ENCODE measurements at places on chromosomes 1 and 21. TPM values are rescaled to one million over a fixed set of nuclear protein-coding genes. Genes with fewer than 3 reads are reported as not detected.
A peak's percentile ranks its signal among the peaks of the same experiment; 100 is the strongest.

Gene TINAGL1
- 3.0 TPM for total RNA-seq

Gene SH2D1B
- not detected for total RNA-seq

Gene BMP8A
- 0.33 TPM for total RNA-seq

Gene DCST1
- not detected for total RNA-seq

Gene DEPDC1
- total RNA-seq: 8.8 TPM

Gene PROX1
- total RNA-seq: under 0.01 TPM

Gene NEK2
- 0.26 TPM for total RNA-seq

Gene FCER1G
- total RNA-seq: not detected

Gene RNF19B
- total RNA-seq: 12.3 TPM

Gene EPHB2
- 12.3 TPM for total RNA-seq

Gene EGLN1
- 50.9 TPM for total RNA-seq

Gene CD5L
- not detected for total RNA-seq

Gene ASAP3
- total RNA-seq: 79.1 TPM

Gene LCA5L
- total RNA-seq: 0.66 TPM

Gene RIMKLA
- under 0.01 TPM for total RNA-seq

- H3K4me1 ChIP-seq: no peaks in the 10 kb centered on the region
- no peak for DNase-seq
- no peak overlapping the region for H3K4me3 ChIP-seq
- H3K27ac ChIP-seq: no peak overlapping the region
- H3K36me3 ChIP-seq: no peaks in the 10 kb centered on the region
- H3K27me3 ChIP-seq: no peaks in the 10 kb centered on the region
These were observed 49.7 kb upstream of the LMO4 start for GRCh38 chr1:87278825-87279535.

DNA sequence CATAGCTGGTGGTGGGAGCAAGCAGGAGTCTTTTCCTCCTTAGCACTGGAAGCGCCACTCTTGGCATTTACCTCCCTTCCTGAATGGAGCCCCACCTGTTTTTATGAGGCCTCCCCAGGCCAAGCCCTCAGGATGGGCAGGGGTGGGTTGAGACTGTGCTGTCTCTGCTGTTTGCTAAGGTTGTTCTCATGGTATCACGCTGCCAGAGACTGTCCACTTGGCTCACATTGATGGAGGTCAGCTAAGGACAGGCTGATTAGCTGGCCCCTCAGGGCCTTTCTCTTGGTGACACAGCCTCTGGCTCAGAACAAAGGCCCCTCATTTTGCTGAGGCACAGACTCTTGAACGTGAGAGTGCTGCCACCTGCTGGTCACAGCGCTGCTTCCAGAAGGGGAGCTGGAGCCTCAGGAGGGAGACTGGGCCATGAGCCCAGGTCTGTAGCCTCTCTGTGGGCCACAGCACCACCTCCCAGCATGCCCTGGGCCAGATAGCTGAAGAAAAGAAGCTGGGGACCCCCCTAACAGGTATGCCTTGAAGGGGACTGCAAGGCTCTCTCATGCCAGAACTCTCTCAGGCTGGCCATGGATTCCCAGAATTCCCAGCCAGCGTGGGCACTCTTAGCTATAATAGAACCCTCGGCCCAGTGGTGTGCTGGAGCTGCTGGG lies 85.6 kb downstream of the CD58 start:
- no peak overlapping the region for H3K4me3 ChIP-seq
- H3K36me3 ChIP-seq: no peaks in the 10 kb centered on the region
- peaks cover 3% of the 10 kb centered on the region for H3K27me3 ChIP-seq
- peaks cover 21% of the 10 kb centered on the region for H3K4me1 ChIP-seq

- H3K4me3 ChIP-seq: no peak overlapping the region
- no peaks in the 10 kb centered on the region for H3K36me3 ChIP-seq
- H3K27me3 ChIP-seq: no peaks in the 10 kb centered on the region
- no peaks in the 10 kb centered on the region for H3K4me1 ChIP-seq
- H3K27ac ChIP-seq: no peak overlapping the region
These were observed 234.7 kb upstream of the CSF3R start for GRCh38 chr1:36717431-36717830.

- no peak overlapping the region for H3K27ac ChIP-seq
- H3K36me3 ChIP-seq: no peaks in the 10 kb centered on the region
- peaks cover 5% of the 10 kb centered on the region for H3K4me1 ChIP-seq
- H3K27me3 ChIP-seq: peaks cover 49% of the 10 kb centered on the region
- no peak overlapping the region for H3K4me3 ChIP-seq
These were observed 7.3 kb upstream of the SAMD11 start for GRCh38 chr1:916173-917075.

DNA sequence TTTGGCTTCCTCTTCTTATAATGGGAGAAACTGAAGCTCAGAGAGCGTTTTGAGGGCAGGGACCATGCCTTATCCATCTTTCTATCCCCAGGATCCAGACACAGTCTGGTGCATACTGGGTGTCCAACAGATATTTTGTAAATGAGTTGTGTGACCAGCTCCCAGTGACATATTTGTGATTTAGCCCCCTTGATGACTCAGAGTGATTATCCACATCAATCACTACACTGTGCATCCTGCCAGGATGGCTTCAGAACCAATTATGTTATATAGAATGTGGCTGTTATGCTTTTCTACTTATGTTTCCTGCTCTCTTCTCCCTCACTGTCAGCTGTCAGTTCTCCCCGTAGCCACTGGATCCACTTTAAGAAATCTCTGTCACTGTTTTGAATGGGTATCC lies 11.3 kb downstream of the OLFML3 start:
- no peaks in the 10 kb centered on the region for H3K4me1 ChIP-seq
- no peak overlapping the region for H3K27ac ChIP-seq

GRCh38 chr1:187157115-187157514 lies 328.4 kb downstream of the PLA2G4A start:
- H3K4me3 ChIP-seq: no peak overlapping the region
- no peak overlapping the region for H3K27ac ChIP-seq
- no peaks in the 10 kb centered on the region for H3K4me1 ChIP-seq
- DNase-seq: no peak

- H3K27me3 ChIP-seq: no peaks in the 10 kb centered on the region
- H3K36me3 ChIP-seq: peaks cover 5% of the 10 kb centered on the region
- no peaks in the 10 kb centered on the region for H3K4me1 ChIP-seq
- H3K4me3 ChIP-seq: no peak overlapping the region
These were observed 7.0 kb downstream of the TNFRSF14 start for GRCh38 chr1:2563205-2563604.

GRCh38 chr1:180988253-180988752 lies 34.4 kb downstream of the STX6 start:
- no peak for DNase-seq
- H3K36me3 ChIP-seq: peaks cover 10% of the 10 kb centered on the region
- no peak overlapping the region for H3K4me3 ChIP-seq
- H3K4me1 ChIP-seq: no peaks in the 10 kb centered on the region

GRCh38 chr1:154627257-154628120 lies 19.5 kb upstream of the ADAR start:
- DNase-seq: peak; percentile 90
- no peaks in the 10 kb centered on the region for H3K36me3 ChIP-seq
- H3K27me3 ChIP-seq: no peaks in the 10 kb centered on the region
- H3K27ac ChIP-seq: peak overlapping the region; percentile 74
- peak overlapping the region; percentile 85 for H3K4me3 ChIP-seq

GRCh38 chr1:231192620-231193163 lies 30.8 kb downstream of the TRIM67 start:
- H3K4me1 ChIP-seq: no peaks in the 10 kb centered on the region
- H3K27ac ChIP-seq: no peak overlapping the region
- no peak overlapping the region for H3K4me3 ChIP-seq
- no peaks in the 10 kb centered on the region for H3K36me3 ChIP-seq
- peak; percentile 51 for DNase-seq
- no peaks in the 10 kb centered on the region for H3K27me3 ChIP-seq

DNA sequence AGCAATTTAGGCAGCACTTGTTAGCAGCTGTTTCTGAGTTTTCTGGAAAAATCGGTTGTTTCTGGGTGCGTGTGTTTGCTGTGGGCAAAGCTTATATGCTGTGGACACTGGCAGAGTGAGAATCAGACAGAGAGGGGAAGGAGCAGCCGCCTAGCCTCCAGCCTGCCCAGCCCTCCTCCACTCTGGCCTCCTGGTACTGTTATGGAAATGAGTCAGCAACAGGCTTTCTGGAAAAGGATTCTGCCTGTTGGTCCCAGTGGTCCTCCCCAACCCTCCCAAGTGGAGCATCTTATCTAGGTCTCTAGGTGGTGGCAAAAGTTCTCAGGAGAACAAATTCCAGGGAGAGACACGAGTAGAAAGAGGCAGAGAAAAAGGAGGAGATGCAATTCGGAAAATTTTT lies 42.2 kb upstream of the GOLT1A start:
- peaks cover 3% of the 10 kb centered on the region for H3K4me1 ChIP-seq
- H3K27me3 ChIP-seq: peaks cover 3% of the 10 kb centered on the region
- H3K4me3 ChIP-seq: no peak overlapping the region
- no peaks in the 10 kb centered on the region for H3K36me3 ChIP-seq
- no peak overlapping the region for H3K27ac ChIP-seq
- peak; percentile 17 for DNase-seq

GRCh38 chr1:27542463-27543273 lies 52.7 kb upstream of the WASF2 start:
- H3K4me3 ChIP-seq: no peak overlapping the region
- peaks cover 57% of the 10 kb centered on the region for H3K4me1 ChIP-seq
- DNase-seq: peak; percentile 47
- peak overlapping the region; percentile 66 for H3K27ac ChIP-seq
- H3K36me3 ChIP-seq: peaks cover 12% of the 10 kb centered on the region
- H3K27me3 ChIP-seq: no peaks in the 10 kb centered on the region

- H3K36me3 ChIP-seq: no peaks in the 10 kb centered on the region
- no peak overlapping the region for H3K27ac ChIP-seq
- DNase-seq: no peak
These were observed 5.7 kb downstream of the MT1HL1 start for GRCh38 chr1:236998546-236998945.

DNA sequence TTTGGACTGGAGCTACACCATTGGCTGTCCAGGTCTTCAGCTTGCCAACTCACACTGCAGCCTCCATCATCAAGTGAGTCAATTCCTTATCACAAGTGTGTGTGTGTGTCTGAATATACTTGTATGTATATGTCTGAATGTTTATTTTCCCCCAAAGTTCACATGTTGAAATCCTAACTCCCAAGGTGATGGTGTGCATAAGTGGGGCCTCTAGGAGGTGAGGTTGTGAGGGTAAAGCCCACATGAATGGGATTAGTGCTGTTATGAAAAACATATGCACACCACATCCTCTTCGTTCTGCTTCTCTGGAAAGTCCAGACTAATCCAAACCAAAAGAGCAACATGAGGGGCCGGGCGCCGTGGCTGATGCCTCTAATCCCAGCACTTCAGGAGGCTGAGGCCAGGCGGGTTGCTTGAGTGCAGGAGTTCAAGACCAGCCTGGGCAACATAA lies 48.7 kb upstream of the LBR start:
- no peaks in the 10 kb centered on the region for H3K36me3 ChIP-seq
- no peaks in the 10 kb centered on the region for H3K27me3 ChIP-seq
- DNase-seq: peak; percentile 24
- H3K4me3 ChIP-seq: no peak overlapping the region
- H3K4me1 ChIP-seq: no peaks in the 10 kb centered on the region

GRCh38 chr1:198179556-198179981 lies 22.8 kb downstream of the NEK7 start:
- DNase-seq: peak; percentile 84
- no peaks in the 10 kb centered on the region for H3K4me1 ChIP-seq

DNA sequence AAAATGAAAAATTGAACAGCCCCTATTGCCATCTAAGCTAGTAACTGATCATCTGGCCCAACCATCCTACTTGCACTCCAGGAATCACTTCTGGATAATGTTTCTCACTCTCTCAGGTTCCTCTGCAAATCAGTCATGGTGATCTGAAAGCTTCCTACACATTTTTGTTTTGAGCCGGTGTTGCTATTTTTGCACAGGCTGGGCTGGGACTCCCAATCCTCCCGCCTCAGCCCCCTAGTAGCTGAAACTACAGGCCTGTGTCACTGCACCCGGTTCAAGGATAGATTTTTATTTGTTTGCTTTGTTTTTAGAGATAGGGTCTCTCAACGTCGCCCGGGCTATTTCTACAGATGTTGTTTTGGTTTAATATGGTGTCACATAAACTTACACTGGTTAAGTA lies 40.5 kb upstream of the HMCN1 start:
- H3K27me3 ChIP-seq: no peaks in the 10 kb centered on the region
- H3K4me1 ChIP-seq: no peaks in the 10 kb centered on the region
- no peaks in the 10 kb centered on the region for H3K36me3 ChIP-seq
- H3K27ac ChIP-seq: no peak overlapping the region
- DNase-seq: no peak

DNA sequence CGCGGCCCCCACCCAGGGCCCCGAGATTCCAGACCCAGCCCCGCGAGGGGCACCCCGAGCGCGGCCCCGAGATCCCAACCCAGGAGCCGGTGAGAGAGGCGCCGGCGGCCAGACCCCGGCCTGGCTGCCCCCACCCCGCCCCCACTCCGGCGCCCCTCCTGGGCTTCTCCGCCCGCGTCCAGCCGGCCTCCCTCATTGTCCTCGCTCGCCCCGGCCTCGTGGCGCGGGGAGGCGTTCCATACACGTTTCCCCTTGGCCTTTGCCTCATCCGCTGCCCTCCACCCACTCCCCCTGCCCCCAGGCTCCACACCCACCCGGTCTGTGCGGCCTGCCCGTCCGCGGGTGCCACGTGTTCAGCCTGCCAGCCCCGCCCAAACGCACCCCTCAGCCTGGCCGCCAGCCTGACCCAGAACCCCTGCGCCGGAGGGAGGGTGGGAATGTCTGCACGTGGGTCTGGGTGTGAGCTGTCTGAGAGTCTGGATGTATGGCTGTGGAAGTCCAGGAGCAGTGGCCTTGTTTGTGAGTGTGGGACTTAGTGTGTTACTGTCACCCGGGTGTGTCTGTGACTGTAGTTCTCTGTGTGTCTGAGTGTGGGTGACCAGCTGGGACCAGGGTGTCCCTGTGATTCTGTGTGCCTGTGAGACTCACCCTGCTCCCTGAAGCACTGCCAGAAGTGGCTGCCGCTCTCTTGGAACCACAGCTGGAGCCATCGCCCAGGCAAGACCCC lies 681 bp downstream of the B4GALT2 start:
- H3K4me3 ChIP-seq: peak overlapping the region; percentile 34
- H3K36me3 ChIP-seq: peaks cover 17% of the 10 kb centered on the region
- H3K27ac ChIP-seq: peak overlapping the region; percentile 18
- peak; percentile 51 for DNase-seq

DNA sequence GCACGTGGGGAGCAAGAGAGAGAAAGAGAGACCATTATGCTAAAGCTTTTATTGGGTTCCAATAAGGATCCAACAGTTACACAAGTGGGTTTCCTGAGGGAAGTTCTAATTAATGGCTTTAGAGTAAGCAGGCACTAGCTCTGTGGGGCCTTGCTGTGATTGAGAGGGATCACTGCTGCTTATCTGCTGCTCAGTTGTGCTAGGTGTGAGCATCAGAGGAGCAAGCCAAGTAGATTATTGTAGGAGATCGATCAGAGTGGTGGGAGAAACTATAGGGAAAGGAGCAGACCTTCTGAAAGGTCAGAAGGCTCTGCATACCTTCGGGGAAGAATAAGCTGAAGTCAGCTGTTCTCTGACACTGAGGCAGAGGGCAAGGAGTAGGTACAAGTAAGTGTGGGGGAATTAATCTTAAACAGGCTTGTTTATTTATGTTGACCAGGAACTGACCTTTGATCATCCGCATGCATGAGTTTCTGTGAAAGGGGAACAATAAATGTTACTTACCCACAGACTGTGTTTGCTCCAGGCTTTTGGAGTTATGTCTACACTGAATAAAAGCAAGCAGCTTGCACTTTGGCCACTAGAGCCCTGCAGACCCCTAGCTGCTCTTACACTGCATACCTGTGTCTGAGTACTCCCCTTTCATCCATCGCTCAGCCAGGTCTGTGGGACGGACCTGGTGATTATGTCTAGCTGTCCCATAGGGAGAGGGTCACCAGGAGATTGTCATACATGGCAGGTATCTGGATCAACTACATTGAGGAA lies 89.7 kb downstream of the TNNI3K start:
- no peaks in the 10 kb centered on the region for H3K27me3 ChIP-seq
- H3K4me1 ChIP-seq: no peaks in the 10 kb centered on the region
- H3K4me3 ChIP-seq: no peak overlapping the region
- no peak overlapping the region for H3K27ac ChIP-seq

- no peaks in the 10 kb centered on the region for H3K36me3 ChIP-seq
- DNase-seq: no peak
- H3K27me3 ChIP-seq: no peaks in the 10 kb centered on the region
- H3K4me1 ChIP-seq: peaks cover 16% of the 10 kb centered on the region
- H3K4me3 ChIP-seq: no peak overlapping the region
These were observed 44.2 kb downstream of the TMEM53 start for GRCh38 chr1:44630116-44630515.
